ENCODE measurements at places on chromosomes 7 and 10.

DNA sequence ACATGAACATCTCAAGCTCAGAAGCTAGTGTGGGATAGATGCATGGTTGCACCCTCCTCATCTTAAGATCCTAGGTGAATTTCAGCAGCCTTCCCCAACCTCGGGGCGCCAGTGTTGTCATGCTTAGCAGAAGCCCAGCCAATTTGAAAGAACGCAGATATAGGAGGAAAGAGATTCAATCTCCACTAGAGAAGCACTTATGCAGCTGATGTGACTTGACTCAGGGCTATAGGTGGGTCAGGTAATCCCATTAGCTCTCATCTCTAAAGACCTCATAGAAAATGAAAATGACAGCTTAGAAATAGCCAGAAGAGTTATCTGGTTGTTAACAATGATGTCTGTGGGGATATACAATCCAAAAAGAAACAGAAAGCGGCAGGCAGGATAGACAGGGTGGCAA lies 310.5 kb downstream of the GPAM start:
- no peak overlapping the region for H3K4me3 ChIP-seq
- H3K36me3 ChIP-seq = no peaks in the 10 kb centered on the region
- ATAC-seq = no peak
- peaks cover 6% of the 10 kb centered on the region for H3K4me1 ChIP-seq
- no peaks in the 10 kb centered on the region for H3K27me3 ChIP-seq
- no peak overlapping the region for H3K27ac ChIP-seq

DNA sequence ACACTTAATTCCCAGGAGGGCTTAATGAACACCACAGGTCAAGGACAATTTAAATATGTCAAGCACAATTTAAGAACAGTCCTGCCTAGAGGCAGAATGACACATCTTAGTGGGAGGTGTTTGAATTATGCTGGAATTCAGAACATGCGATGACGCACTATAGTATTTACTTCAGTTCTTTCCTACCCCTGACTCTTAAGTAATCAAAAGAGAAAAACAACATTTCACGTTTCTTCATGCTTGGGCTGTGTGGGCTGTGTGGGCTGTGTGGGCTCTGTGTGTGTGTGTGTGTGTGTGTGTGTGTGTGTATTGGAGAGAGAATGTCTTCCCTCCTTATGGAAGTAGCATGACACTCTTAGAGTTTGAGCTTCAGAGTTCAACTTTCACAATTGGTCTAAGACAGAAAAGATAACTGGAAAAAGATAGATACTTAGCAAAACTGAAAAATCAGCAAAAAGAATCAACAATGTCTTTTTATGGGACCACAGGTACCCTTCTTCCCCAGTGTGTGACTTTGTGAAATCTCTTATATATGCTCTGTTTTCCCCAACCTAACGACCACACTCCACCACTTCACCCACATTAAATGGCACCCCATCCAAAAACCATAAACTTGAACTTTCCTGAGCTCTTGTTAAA lies 33.7 kb upstream of the CABCOCO1 start:
- no peaks in the 10 kb centered on the region for H3K4me1 ChIP-seq
- H3K36me3 ChIP-seq = no peaks in the 10 kb centered on the region
- no peaks in the 10 kb centered on the region for H3K27me3 ChIP-seq
- ATAC-seq = no peak
- H3K27ac ChIP-seq = no peak overlapping the region

GRCh38 chr7:93212881-93213280 lies 13.4 kb downstream of the HEPACAM2 start:
- no peak for ATAC-seq
- no peaks in the 10 kb centered on the region for H3K36me3 ChIP-seq
- H3K27me3 ChIP-seq = peaks cover 8% of the 10 kb centered on the region

DNA sequence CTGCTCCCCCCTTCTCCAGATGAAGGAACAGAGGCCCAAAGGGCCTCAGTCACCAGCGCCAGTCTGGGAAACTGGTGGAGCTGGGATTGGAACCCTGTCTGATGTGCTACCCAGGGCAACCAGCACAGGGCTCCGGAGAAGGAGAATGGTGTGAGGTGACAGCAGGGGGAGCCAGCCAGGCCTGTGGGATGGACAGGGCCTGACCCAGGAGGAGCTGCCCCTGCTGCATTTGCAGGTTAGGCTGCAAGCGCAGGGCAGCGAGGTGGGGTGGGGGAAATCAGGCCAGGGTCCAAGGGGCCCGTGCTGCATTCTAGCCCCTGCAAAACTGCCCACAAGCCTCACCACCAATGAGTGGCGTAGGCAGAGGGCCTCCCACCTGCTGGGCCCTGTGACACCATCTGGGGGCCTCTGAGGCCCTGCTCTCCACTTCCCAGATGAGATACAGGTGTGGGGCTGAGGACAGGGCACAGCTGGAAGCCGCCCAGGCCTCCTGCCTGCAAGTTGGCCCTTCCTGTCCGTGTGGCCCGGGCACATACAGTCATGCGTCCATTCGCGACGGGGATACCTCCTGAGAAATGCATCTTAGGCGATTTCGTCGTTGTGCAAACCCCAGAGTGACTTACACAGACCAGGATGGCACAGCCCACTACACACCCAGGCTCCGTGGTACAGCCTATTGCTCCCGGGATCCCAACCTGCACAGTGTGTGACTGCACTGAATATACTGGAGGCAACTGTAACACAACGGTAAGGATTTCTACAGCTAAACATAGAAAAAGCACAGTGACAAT lies 45.3 kb downstream of the RASGEF1A start:
- no peaks in the 10 kb centered on the region for H3K36me3 ChIP-seq
- ATAC-seq = no peak
- H3K4me1 ChIP-seq = peaks cover 16% of the 10 kb centered on the region
- no peak overlapping the region for H3K4me3 ChIP-seq
- H3K27ac ChIP-seq = no peak overlapping the region
- H3K27me3 ChIP-seq = peaks cover 40% of the 10 kb centered on the region

GRCh38 chr7:2192831-2193534 lies 39.8 kb downstream of the MAD1L1 start:
- H3K27ac ChIP-seq = no peak overlapping the region
- H3K36me3 ChIP-seq = peaks cover 67% of the 10 kb centered on the region
- H3K27me3 ChIP-seq = no peaks in the 10 kb centered on the region
- H3K4me1 ChIP-seq = peaks cover 7% of the 10 kb centered on the region
- no peak overlapping the region for H3K4me3 ChIP-seq

- H3K4me3 ChIP-seq = no peak overlapping the region
- peaks cover 21% of the 10 kb centered on the region for H3K4me1 ChIP-seq
- no peak for ATAC-seq
- no peaks in the 10 kb centered on the region for H3K27me3 ChIP-seq
- peak overlapping the region; percentile 57 for H3K27ac ChIP-seq
Measured at GRCh38 chr10:80170641-80171040, 34.7 kb downstream of the ANXA11 start.

DNA sequence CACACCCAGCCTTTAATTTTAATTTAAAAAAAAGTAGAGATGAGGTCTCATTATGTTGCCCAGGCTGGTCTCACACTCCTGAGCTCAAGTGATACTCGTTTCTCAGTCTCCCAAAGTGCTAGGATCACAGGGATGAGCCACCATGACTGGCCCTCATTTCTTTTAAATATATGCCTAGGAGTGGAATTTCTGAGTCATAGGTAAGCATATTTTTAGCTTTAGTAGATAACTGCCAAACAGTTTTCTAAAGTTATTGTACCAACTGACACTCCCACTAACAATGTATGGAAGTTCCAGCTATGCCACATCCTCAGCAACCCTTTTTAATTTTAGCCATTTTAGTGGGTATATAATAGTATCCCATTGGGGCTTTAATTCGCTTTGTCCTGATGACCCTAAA lies 13.8 kb upstream of the PPIF start:
- H3K4me1 ChIP-seq = peaks cover 26% of the 10 kb centered on the region
- H3K36me3 ChIP-seq = no peaks in the 10 kb centered on the region
- H3K27me3 ChIP-seq = no peaks in the 10 kb centered on the region
- H3K4me3 ChIP-seq = no peak overlapping the region

DNA sequence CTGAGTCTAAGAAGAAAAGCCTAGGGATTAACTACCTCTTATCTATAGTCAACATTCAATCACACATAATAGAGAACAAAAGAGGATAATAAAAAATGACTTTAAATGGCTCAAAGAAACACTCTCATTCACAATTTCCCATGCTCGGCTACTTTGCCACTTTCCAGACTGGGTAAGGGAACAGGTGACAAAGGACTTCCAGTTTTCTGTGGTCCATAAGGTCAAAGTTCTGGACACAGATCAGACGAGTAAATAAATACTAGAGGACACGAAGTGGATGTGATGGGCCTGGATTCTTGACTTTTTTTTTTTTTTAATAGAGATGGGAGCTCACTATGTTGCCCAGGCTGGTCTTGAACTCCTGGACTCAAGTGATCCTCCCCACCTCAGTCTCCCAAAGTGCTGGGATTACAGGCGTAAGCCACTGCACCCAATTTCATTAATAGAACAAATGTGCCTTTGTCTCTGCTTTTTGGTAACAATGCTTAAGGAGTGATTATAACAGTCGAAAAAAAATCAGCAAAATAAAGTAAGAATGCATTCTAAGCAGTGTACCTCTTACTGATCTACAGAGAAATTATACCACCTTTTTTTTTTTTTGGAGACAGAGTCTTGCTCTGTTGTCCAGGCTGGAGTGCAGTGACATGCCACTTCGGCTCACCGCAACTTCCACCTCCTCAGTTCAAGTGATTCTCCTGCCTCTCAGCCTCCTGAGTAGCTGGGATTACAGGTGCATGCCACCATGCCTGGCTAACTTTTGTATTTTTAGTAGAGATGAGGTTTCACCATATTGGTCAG lies 70.6 kb downstream of the WAPL start:
- peaks cover 32% of the 10 kb centered on the region for H3K4me1 ChIP-seq
- H3K27me3 ChIP-seq = no peaks in the 10 kb centered on the region
- ATAC-seq = no peak
- H3K36me3 ChIP-seq = peaks cover 72% of the 10 kb centered on the region

DNA sequence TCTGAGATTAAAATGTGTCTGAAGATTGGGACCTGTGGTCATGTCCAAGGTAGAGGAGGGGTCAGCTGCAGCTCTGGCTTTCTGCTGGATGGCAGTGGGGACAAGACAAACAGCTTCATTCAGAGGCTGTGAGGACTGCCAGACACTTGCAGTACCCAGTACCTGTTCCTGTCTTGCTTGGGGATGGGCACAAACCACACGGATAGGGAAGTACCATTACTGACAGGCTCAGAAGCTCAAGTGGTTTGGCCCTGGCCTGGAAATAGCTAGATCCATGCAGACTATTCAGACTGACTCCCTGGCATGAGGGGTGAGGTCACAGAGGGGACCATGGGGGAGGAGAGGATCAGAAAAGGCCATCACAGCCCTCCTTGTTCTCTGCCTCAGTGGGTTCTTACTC lies 56.0 kb upstream of the COMTD1 start:
- no peak overlapping the region for H3K27ac ChIP-seq
- no peaks in the 10 kb centered on the region for H3K4me1 ChIP-seq
- H3K36me3 ChIP-seq = no peaks in the 10 kb centered on the region
- ATAC-seq = no peak
- H3K4me3 ChIP-seq = no peak overlapping the region

DNA sequence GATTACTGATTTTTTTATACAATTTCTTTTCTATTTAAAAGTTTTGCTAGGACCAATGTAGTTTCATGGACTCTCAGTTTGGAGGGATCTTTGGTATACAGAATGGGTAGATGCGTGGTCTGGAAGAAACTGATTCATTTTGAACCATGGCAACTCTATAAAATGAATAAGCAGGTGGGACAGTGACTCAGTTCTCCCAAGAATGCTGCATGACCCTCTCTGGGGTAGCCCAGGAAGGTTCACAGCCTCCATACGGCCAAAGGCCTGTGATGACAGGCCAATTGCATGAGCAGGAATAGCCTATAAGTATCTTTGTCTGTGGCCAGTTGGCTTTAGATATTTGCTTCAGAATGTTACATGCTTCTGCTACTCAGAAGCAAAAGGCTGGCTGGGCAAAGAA lies 113.3 kb upstream of the RSU1 start:
- peaks cover 11% of the 10 kb centered on the region for H3K36me3 ChIP-seq
- no peak for ATAC-seq
- no peaks in the 10 kb centered on the region for H3K4me1 ChIP-seq
- H3K27me3 ChIP-seq = no peaks in the 10 kb centered on the region
- H3K27ac ChIP-seq = no peak overlapping the region

DNA sequence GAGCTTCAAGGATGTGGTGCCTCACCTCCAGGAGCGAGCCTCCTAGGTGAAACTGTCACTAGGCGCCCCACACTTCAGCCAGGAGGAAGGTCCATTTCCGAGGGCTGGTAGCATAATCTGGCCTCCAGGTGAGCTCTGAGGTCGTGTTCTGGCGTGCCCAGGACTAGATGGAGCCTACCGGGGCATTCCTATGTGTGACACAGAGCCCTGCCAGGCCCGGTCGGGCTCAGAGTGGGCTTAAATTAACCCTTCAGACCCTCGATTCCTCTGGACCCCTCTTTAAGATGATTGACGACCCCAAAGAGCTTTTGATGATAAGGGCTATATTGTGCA lies 233.1 kb downstream of the EBF3 start:
- H3K4me3 ChIP-seq = no peak overlapping the region
- H3K27me3 ChIP-seq = no peaks in the 10 kb centered on the region
- H3K27ac ChIP-seq = no peak overlapping the region
- H3K36me3 ChIP-seq = peaks cover 30% of the 10 kb centered on the region
- no peaks in the 10 kb centered on the region for H3K4me1 ChIP-seq

GRCh38 chr10:26503911-26504310 lies 65.8 kb downstream of the APBB1IP start:
- no peaks in the 10 kb centered on the region for H3K27me3 ChIP-seq
- H3K4me1 ChIP-seq = peaks cover 20% of the 10 kb centered on the region
- H3K4me3 ChIP-seq = no peak overlapping the region

- H3K27me3 ChIP-seq = no peaks in the 10 kb centered on the region
- ATAC-seq = peak; percentile 64
- peak overlapping the region; percentile 26 for H3K27ac ChIP-seq
- peaks cover 12% of the 10 kb centered on the region for H3K36me3 ChIP-seq
- H3K4me1 ChIP-seq = peaks cover 43% of the 10 kb centered on the region
Measured at GRCh38 chr10:50421026-50421719, 169.9 kb upstream of the ASAH2 start.

- H3K4me3 ChIP-seq = no peak overlapping the region
- H3K4me1 ChIP-seq = no peaks in the 10 kb centered on the region
- H3K36me3 ChIP-seq = no peaks in the 10 kb centered on the region
- no peaks in the 10 kb centered on the region for H3K27me3 ChIP-seq
Measured at GRCh38 chr7:152583006-152583405, 92.9 kb downstream of the XRCC2 start.

- ATAC-seq = no peak
- no peak overlapping the region for H3K27ac ChIP-seq
- H3K36me3 ChIP-seq = no peaks in the 10 kb centered on the region
- H3K4me3 ChIP-seq = no peak overlapping the region
- H3K4me1 ChIP-seq = no peaks in the 10 kb centered on the region
- no peaks in the 10 kb centered on the region for H3K27me3 ChIP-seq
Measured at GRCh38 chr7:48337012-48337621, 165.9 kb downstream of the ABCA13 start.

- H3K27me3 ChIP-seq = no peaks in the 10 kb centered on the region
- no peak overlapping the region for H3K4me3 ChIP-seq
Measured at GRCh38 chr7:108132551-108133265, 2.5 kb upstream of the LAMB4 start.

GRCh38 chr10:16155834-16156233 lies 281.0 kb upstream of the PTER start:
- H3K27ac ChIP-seq = no peak overlapping the region
- no peak overlapping the region for H3K4me3 ChIP-seq
- H3K4me1 ChIP-seq = no peaks in the 10 kb centered on the region
- no peak for ATAC-seq
